Stimulated activated CD4-positive, alpha-beta T cell treated with anti-CD3 and anti-CD28 coated beads, Interleukin-4, amount 100 ng/mL, for 48 hours (primary cell): ENCODE measurements at places on chromosomes 4 and X.

DNA sequence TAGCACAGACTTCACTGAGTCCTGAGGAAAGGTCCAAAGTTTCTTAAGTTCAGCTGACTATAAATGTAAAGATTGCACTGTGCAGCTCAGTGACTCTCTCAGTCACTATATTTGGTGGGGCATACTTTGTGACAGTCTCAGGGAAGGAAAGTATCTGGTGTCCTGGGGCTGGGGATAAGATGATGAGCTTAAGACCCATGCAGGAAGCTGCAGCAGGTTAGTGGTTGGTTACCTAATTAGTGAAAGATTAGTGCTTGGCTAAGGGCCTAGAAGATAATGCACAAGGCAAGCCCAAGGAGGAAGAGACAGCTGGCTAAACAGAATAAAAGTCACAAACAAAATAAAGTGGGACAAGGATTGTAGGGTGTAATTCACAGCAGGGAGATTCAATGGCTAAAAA, 25.4 kb upstream of the SLITRK4 start:
- DNase-seq = no peak

- peak; percentile 6 for DNase-seq
Observed at GRCh38 chr4:84966382-84967242, at the start of gene WDFY3. Gene WDFY3 (minus strand): TSS chr4:84966690. CDS start chr4:84860591, 106,099 bp downstream.

DNA sequence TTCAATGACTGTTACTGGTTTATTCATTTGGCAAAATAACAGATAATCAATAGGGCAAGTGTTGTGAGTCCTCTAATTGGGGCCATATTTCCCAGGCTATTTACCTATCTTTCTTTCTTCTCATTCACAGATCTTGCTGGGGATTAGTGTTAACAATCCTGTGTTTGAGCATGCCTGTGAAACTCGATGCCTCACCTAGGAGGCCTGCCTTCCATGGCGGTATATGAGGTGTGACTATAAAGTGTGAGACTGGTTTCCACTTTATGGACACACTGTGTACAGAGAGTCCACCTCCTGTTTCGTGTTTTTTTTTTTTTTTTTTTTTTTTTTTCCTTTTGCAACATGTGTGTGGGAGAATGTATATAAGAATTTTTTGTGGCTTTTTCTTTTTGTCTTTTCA, 199.3 kb downstream of the BMPR1B start:
- no peak for DNase-seq

DNA sequence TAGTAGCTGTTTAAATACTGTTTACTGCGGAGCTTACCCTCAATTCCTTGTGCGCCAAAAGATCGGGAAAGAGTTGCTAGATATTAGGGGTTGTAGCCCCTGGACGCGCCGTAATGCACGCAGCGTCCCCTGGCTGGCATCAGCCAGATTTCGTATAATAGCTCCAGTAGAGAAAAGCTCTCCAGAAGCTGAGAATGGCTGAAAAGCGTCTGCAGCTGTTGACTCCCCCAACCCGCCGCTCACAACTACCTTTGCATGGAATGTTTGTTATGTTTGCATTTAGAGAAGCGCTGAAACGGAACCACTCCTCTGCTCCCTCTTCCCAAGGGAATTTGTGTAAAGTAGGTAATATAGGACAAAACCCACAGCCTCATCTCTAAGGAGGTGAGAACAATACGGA, 3.7 kb downstream of the DOCK11 start:
- no peak for DNase-seq

DNA sequence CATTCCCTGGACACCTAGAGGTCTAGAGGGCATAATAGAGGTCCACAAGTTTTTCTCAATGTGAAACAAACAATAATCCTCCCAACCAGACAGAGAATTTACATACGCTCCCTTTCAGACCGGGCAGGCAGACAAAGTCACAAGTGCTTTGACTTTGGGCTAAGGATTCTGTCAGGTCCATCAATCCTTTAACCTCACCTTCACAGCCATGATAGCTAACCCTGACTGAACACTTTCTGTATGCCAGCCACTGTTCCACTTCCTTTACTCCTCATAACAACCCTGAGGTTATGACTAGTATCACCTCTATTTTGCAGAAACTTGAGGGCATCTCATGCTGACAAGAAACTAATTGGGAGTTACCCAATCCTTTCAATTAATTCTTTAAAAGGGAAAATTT, 118.8 kb upstream of the AFF2 start:
- DNase-seq = no peak

DNA sequence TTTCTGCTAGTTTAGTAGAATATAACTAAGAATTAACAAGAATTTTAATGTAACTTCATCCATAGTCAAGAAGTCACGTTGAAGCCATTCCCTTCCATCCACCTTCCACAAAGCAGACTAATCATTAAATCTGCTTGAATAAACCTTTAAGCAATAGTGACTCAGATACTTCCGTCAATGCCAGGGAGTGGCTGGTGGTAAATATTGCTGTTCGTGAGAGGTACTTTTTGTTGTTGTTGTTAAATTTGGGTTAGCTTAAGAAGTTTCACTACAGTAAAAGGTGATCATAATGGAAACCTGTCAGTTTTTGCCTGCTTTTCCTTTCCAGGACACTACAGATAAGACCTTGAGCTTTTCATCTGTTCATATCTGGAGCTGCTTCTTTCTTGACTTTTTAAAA, 316.3 kb downstream of the TMA16 start:
- no peak for DNase-seq

GRCh38 chrX:150773634-150774033, 80.4 kb downstream of the MTMR1 start:
- DNase-seq = no peak

DNA sequence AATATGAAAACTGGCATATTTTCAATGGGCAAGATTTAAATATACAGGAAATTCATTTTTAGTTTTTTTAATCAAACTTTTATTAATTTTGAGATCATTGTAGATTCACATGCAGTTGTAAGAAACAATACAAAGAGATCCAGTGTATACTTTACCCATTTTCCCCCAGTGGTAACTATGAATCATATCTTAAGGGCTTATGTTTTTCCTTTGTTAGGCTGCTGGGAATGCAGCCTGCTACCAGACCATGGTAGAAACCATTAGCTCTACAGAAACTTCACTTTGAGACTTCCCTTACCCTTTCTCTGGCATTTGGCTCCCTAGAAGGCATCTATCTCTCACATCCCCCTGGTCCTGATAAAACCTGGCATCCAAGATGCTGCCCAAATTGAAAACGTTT, 147.6 kb upstream of the EOLA2 start:
- DNase-seq = no peak

DNA sequence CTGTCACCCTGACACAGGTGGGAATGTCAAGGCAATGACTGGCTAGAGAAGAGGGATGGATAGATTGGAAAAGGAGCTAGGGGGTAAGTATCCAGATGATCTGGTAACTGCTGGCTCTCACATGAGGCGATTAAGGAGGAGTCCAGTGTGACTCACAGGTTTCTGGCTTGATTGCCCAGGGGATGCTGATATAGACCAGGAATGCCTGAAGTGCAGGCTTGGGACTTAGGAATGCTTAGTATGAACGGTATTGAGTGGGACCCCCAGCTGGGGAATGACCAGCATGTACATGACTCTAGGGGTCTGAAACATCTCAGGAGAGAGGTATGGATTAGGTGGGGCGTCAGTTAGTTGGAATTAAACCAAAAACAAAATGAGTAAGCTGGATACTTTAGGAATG, 65.8 kb upstream of the PRPS1 start:
- no peak for DNase-seq

- no peak for DNase-seq
Observed at GRCh38 chrX:84186603-84187532, 1.1 kb downstream of the RPS6KA6 start.

- no peak for DNase-seq
Observed at GRCh38 chrX:37815366-37815765, 32.0 kb downstream of the DYNLT3 start.

DNA sequence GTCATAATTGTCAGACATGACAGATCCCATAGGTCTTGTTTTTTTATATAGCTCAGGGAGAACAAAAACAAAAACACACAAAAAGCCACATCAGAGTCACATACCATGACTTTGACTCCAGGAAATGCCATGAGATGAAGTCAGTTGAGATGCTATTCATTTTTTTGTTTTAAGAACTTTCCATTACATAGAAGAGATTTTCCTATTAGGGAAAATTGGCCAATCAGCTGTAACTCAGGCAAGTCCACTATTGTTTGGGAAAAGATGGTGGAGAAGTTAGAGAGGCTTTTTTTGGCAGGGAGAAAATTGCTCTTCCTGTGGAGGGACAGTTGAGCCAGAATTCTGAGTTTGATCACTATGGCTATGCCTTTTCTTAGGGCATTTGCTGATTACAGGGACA, 72.6 kb downstream of the SMARCA5 start:
- DNase-seq = no peak

- DNase-seq = no peak
Observed at GRCh38 chr4:44725166-44725565, 1.2 kb downstream of the GNPDA2 start.

DNA sequence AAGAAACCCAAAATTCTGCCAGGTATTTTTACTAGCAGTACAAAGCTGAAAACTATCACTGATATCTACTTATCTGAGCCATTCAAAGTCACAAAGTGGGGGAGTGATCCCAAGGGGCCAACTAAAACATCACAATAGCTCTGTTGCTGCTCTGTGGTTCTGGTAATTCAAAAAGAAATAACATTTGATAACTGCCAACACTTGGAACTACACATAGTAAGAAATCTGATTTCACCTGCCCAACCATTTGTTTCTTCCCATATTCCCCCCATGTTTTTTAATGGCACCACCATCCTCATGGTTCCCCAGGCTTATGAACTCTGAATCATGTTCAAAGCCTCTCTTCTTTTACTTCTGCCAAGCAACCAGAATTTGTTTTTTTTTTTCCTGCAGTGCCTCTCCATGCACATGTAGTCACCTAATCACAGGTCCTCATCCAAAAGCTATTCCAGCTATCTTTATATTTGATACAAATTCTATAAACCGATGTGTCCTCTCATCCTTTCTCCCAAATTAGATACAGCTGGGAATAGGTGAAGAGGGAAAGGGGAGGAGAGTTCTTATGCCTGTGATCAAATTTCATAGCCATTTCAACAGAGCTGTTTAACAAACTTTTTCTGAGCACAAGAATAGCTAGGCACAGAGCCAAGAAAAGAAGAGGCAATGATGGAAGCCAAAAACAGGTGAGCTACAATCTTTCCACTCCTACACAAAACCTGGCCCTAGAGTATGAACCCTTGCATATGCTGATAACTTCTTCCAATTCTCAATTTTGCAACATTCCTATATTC, 7.7 kb downstream of the AMMECR1 start:
- no peak for DNase-seq

GRCh38 chr4:78922207-78922606, 17.0 kb downstream of the PAQR3 start:
- DNase-seq = no peak
